OCI-LY7 (cell line): ENCODE measurements at places on chromosomes 3 and 15. TPM values are rescaled to one million over a fixed set of nuclear protein-coding genes. Genes with fewer than 3 reads are reported as not detected.

ZKSCAN7 gene
- not detected in 2 replicates for total RNA-seq

TMC3 gene
- total RNA-seq = not detected in 2 replicates

SLC33A1 gene
- 26.4 and 27.6 TPM in 2 replicates for total RNA-seq

SLC6A20 gene
- not detected in 2 replicates for total RNA-seq

CLDN18 gene
- total RNA-seq = not detected in 2 replicates

PCOLCE2 gene
- total RNA-seq = not detected in 2 replicates

SPTSSB gene
- not detected in 2 replicates for total RNA-seq

SH2D7 gene
- total RNA-seq = not detected in 2 replicates

LRRC49 gene
- total RNA-seq = not detected in 2 replicates

SCAMP5 gene
- total RNA-seq = 43.7 and 51.6 TPM in 2 replicates

HTR3E gene
- not detected in 2 replicates for total RNA-seq

WWTR1 gene
- 0.15 TPM in 1 of 2 replicates, not detected in the other for total RNA-seq

CYP1A2 gene
- total RNA-seq = not detected in 2 replicates

LMAN1L gene
- 0.37 and 0.38 TPM in 2 replicates for total RNA-seq

CASR gene
- 0.04 TPM in 1 of 2 replicates, not detected in the other for total RNA-seq
